ENCODE measurements at places on chromosomes 5 and 9. TPM values are rescaled to one million over a fixed set of nuclear protein-coding genes. Genes with fewer than 3 reads are reported as not detected.
A peak's percentile ranks its signal among the peaks of the same experiment; 100 is the strongest.

- DNase-seq, result no peak
Observed at GRCh38 chr5:31741496-31741895, 102.6 kb downstream of the PDZD2 start.

Gene PCDHGA9
- 0.54 TPM for polyA plus RNA-seq

DNA sequence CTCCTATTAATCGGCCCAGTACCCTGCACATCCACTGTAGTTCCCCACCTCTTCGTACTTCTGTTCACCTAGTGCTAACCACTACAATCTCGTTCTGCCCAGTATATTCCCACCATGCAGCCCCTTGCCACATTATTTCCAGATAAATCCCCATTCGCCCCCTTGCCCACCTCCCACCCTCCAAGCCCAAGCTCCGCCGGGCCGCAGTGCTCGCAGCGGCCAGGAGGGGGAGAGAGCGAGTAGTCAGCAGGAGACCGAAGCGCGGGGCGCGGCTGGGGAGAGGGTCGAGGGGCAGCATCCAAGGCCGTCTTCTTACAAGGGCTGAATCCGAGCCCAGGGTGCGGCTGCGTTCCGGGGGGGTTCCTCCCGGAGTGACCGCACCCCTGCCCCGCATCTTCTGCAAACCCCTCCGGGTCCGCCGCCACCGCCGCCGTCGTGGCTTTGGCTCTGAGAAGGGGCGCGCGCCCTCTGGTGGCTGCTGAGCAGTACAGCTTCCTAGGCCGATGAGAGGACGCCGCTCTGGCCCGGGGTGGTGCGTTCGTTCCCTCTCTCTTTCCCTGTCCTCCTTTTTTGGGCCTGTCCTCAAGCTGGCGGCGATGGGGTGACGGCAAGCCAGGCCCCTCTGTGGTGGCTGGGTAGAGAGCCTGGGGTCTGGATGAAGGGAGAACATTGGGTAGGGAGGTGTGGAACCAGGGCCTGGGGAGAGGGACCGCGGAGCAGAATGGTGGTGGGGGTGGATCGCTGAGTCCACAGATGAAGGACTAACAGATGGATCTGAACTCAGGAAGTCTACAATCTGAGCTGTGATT, 30.0 kb upstream of the PSD2 start:
- peak; percentile 90 for DNase-seq

DNA sequence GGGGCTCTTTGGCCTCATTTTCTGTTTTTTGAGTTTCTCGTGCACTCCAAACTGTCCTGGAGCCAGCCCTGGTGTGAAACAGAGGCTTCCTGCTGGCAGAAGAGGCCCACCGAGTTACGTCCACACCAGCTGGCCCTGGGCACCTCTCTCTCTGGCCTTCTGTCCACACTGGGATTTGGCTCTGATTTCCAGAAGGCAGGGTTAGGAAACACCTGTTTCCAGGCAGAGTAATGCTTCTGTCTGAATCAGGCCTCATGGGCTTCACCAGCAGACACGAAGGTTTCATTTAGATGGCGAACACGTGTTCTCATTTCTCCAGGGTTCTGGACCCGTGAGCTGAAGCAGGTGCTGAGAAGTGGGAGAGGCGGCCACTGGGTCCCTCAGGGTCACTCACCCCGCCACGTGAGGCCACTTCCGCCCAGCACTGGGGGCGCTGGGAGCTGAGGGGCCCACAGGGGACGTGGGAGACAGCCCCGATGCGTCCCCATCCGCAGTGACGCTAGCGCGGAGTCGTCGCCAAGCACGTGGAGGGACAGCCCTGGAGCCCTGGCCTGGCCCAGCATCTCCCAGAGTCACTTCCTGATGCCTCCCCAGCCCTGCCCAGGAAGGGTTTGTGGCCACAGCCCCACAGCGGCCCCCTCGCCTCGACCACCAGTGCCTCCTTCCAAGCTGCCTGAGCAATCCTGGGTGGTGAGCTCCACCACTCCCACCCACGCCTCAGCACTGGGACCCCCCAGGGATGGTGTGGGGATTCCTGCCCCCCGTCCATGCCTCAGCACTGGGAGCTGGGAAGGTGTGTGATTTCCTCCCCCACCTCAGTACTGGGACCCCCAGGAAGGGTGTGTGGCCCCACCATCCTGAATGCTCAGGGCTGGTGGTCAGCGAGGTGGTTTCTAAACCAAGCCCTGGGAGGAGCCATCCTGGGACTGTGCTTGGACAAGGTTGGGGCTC, 4.9 kb upstream of the LRRC14B start:
- no peak for DNase-seq

Gene MINAR2
- not detected for polyA plus RNA-seq

GRCh38 chr5:178547753-178548415, 42.3 kb downstream of the COL23A1 start:
- no peak for DNase-seq

Gene HMHB1
- polyA plus RNA-seq, result not detected

DNA sequence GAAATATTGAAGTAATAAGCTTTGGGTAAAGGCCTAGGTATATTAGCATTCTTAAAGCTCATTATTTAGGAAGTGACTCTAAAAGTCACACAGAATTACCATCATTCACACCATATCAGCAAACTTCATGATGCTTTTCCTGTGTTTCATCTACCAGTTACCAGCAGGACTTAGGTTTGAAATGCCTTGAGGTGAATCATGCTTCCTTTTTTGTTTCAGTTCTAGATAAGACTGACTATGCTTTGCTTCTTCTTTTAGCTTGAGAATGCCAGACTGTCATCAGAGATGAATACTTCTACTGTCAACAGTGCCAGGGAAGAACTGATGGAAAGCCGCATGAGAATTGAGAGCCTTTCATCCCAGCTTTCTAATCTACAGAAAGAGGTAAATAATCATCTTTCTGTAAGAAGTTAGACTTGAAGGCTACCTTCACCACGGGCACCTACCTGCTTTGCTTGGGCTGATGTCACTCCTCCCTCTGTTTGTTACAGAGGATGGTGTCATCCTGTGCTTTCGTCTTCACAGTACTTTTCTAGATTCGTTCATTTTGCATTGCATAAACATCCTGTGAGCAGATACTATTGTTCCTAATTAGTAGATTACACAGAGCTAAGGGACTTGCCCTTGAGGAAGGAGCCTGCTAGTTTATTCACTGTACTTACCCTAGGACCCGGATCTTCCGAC, 34.7 kb downstream of the LMNB1 start:
- DNase-seq, result no peak

GRCh38 chr5:118467103-118467502, 521.2 kb downstream of the DTWD2 start:
- no peak for DNase-seq

- DNase-seq, result no peak
Observed at GRCh38 chr5:2375757-2376250, 375.7 kb downstream of the IRX2 start.

DNA sequence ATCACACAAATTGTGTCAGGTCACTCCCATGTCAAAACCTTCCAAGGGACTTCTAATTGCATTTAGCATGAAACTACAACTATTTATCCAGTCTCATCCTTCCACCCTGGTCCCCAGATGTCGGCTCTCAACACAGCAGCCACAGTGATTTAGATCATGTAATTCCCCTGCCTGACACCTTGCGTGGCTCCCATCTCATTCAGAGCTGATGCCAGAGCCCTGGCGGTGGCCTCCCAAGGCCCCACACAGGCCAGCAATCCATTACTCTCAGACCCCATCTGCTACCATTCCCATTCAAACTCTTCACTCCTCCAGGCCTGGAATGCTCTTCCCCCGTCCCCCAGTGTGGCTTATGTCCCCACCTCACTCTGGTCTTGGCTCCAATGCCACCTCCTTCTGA, 2.4 kb downstream of the SLC35D2 start:
- DNase-seq, result no peak

GRCh38 chr9:107251756-107252322, 31.2 kb upstream of the RAD23B start:
- DNase-seq, result no peak

GRCh38 chr5:147558826-147559225, 49.0 kb upstream of the DPYSL3 start:
- no peak for DNase-seq

Gene OSTF1
- polyA plus RNA-seq, result 42.8 TPM
